Activated T-helper 9 cell treated with anti-CD3 and anti-CD28 coated beads, Interleukin-2, amount 50 U/mL, for 16 hours (primary cell): ENCODE measurements at places on chromosomes 6 and 20.

DNA sequence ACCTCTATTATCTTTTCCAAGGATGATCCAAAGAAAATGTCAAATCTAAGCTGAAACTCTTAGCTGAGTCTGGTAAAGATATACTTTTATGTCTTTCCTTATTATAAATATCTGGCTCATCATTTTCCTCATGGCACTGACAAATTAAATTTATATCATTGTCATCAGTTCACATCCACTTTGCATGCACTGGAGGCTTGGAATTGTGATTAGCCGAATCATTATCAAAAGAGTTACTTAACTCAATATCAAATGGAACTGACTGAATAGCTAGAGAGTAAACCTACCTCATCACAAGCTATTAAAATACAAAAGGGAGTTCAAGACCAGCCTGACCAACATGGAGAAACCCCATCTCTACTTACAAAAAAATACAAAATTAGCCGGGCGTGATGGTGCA lies 713.9 kb upstream of the MARCKS start:
- no peak for DNase-seq

DNA sequence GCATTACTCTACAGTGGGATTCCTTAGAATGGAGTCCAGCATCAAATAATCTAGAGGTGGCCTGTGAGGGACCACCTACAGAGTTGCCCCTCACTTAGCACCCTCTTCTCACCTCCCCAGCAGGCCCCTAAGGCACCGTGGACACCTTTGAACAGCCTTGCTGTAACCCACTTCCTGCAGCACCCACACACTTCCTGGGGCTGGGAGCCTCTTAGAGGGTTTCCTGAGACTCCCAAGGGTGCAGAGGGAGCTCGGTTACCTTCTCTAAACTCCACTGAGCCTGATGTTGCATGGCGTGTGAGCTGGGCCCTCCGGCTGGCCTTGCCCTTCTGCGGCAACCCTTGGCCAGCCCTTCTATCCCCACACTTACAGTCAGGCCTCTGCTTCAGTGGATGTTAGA lies 7.3 kb upstream of the SIRPG start:
- peak; percentile 34 for DNase-seq

DNA sequence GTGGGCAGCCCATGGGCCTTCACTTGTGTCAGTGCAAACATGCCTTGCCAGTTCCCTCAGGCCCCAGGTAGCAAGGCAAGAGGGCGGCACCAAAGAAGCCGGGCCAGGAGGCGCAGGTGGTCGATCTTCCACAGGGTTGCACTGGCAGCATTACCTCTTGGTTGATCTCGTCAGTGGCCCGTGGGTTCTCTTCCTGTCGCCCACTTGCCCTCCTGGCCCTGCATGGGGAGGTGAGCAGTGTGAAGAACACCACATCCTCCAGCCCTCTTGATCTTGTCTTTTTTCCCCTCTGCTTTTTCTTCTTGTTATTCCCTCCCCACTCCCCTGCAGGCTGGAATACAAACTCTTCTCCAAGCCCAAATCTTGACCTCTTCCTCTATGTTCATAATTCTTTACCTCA lies 3.0 kb upstream of the CST11 start:
- DNase-seq, result no peak

- no peak for DNase-seq
These were observed 371.8 kb upstream of the NRSN1 start for GRCh38 chr6:23754197-23754596.

- no peak for DNase-seq
These were observed 56.0 kb downstream of the RIN2 start for GRCh38 chr20:19813846-19814640.

- no peak for DNase-seq
These were observed 64.9 kb downstream of the LAMA4 start for GRCh38 chr6:112189494-112189893.

GRCh38 chr20:26276554-26277210 lies 580.0 kb upstream of the ZNF337 start:
- DNase-seq, result no peak

GRCh38 chr20:63957690-63958441 lies 1.6 kb upstream of the UCKL1 start:
- DNase-seq, result no peak

GRCh38 chr6:120407696-120408095 lies 926.6 kb downstream of the TBC1D32 start:
- DNase-seq, result no peak

- DNase-seq, result no peak
These were observed 17.7 kb downstream of the TPBG start for GRCh38 chr6:82381278-82381677.

- DNase-seq, result no peak
These were observed 10.0 kb upstream of the FAM110A start for GRCh38 chr20:823574-823902.
